ENCODE measurements at places on chromosomes 1 and 21. TPM values are rescaled to one million over a fixed set of nuclear protein-coding genes. Genes with fewer than 3 reads are reported as not detected.

Gene ADAM30
- total RNA-seq = not detected

Gene NBPF12
- total RNA-seq = 21.5 TPM

Gene ATP1A2
- total RNA-seq = 0.10 TPM

Gene FAM163A
- 0.21 TPM for total RNA-seq

Gene AMY1A
- not detected for total RNA-seq

Gene TACSTD2
- under 0.01 TPM for total RNA-seq

Gene SPRTN
- total RNA-seq = 31.8 TPM

Gene RGS4
- total RNA-seq = not detected

Gene PPIAL4G
- total RNA-seq = 0.21 TPM

Gene PDZK1IP1
- 3.6 TPM for total RNA-seq

Gene ANGPTL7
- total RNA-seq = not detected

Gene KAZN
- total RNA-seq = 0.31 TPM

Gene S100A9
- total RNA-seq = 5,352 TPM

Gene HES4
- 3.6 TPM for total RNA-seq

Gene DCST1
- 0.21 TPM for total RNA-seq

Gene KCNE1
- 1.2 TPM for total RNA-seq

Gene KRTAP13-2
- not detected for total RNA-seq

Gene USP16
- 64.0 TPM for total RNA-seq

Gene RNF115
- total RNA-seq = 16.4 TPM

Gene C1orf87
- total RNA-seq = not detected

Gene FCRL5
- total RNA-seq = 6.6 TPM

Gene WNT3A
- not detected for total RNA-seq

Gene YOD1
- total RNA-seq = 44.5 TPM

Gene TRABD2B
- total RNA-seq = not detected

Gene MNDA
- total RNA-seq = 31.8 TPM

Gene SPTA1
- total RNA-seq = not detected

Gene FBLIM1
- total RNA-seq = not detected
